ENCODE measurements at places on chromosomes 12 and 14.

GRCh38 chr12:29273178-29273843 lies 107.7 kb downstream of the ERGIC2 start:
- DNase-seq, result no peak

- DNase-seq, result no peak
These were observed 19.6 kb upstream of the LRP6 start for GRCh38 chr12:12286441-12286840.

DNA sequence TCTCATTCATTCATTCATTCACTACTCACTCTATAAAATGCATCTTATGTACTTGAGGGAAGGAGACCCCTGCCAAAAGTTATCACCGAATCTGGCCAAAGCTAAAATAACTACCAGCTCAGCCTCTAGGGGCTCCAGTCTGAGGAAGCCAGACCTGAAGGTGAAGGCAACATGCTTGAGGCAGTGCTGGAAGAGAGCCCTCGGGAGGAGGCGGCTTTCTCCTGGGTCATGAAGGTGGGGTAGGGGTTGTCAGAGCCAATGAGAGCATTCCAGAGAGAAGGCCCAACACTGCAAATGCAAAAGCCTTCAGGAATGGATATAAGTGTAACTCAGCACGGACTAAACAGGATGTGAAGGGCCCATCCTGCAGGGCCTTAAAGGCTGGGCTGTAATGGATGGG lies 62.4 kb downstream of the GSC start:
- no peak for DNase-seq

DNA sequence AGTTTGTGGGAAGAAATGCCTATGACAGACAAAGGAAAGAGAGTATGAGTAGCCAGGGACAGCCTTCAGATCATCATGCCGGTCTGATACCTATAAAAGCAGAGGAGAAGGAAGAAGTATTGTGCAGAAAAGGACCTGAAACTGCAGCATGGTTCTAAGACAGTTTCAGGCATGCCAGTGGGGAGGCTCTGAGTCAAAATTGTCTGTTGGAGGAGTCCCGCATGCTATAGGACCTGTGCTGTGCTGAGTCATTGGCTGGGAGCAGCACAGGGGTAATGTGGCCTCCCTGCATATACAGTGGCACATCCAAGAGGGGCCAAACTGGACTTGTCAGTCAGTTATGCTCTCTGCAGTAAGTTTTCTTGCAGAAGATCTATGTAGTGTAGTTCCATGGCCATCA lies 40.7 kb downstream of the NEUROD4 start:
- no peak for DNase-seq

DNA sequence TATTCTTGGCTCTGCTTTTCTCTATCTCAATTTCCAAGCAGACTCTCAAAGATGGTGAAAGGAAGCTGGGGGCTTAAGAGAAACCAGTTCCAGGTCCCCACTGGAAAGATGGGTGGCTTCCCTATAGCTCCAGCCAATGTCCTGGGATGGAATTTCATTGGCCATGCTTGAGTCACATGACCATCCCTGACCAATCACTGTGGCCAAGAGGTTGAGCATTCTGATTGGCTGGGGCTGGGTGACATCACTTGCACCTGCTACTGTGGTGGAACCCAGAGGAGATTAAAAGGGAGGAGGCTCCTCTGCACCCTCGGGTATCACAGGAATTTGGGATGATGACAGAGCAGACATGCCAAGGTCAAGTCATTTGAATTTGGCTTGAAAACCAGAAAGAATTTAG lies 436.5 kb downstream of the TMEM132D start:
- no peak for DNase-seq

- no peak for DNase-seq
These were observed 3.1 kb downstream of the CCDC177 start for GRCh38 chr14:69571449-69572029.

DNA sequence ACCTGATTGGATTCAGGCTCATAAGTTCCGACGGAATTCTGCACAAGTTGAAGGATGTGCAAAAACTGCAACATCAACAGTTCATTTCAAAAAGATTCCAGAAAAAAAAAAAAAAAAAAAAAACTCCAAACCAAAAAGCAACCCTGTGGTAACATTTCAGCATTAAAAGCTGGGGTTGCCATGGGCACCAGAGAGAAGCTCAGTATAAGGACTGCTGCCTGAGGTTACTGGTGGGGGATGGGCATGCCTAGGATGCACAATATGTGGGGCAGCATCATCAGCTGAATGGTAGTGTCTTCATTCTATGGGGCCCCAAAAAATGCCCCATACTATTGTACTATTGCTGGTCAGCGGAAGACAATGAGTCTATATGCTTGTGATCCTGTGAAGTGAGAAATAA lies 44.7 kb downstream of the MBIP start:
- DNase-seq, result no peak

GRCh38 chr12:117528538-117528937 lies 167.1 kb upstream of the NOS1 start:
- no peak for DNase-seq

GRCh38 chr12:50042693-50043092 lies 14.7 kb upstream of the ASIC1 start:
- no peak for DNase-seq

DNA sequence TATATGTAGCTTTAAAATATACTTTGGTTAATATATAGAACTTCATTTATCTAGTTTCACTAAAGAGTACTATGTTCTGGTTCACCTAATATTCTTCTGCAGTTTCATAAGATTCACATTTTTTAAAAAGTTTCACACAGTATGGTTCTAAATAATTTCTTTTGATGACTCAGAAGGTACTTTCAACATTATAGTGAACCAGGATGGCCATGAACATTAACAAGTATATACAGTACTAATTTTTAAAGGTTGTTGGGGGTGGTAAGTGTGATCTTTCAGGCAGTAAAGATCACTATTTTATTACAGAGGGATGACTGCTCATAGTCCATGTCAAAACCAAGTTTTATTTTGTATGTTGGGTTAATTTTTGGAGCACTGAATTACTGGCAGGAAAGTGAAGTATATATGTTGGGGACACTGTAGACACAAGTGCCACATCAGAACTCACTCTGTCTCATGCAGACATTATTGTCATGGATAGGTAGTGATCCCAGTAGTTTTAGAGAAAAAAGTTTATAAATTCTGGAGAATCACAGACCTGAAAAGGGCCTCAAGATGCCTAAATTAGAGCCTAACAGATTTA lies 60.0 kb downstream of the DCAF5 start:
- DNase-seq, result no peak

GRCh38 chr12:131391399-131391798 lies 319.5 kb upstream of the SFSWAP start:
- DNase-seq, result no peak

DNA sequence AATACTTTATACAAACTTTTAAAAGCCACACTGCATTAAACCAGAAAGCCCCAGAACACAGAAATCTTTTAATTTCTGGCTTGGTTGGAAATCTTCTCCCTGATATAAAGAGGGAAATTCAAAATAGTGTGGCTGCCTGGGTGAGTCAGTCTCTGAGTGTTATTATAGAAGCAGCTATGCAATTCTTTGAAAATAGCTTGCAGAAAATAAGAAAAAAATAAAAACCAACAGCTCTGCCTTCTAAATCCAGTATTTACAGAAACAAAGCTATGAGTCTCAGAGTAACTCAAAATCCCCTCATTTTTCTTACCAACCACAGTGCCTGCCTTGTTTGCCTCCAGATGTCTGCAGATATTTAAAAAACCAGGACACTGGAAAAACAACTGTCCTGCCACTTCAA lies 68.6 kb upstream of the FERMT2 start:
- no peak for DNase-seq

DNA sequence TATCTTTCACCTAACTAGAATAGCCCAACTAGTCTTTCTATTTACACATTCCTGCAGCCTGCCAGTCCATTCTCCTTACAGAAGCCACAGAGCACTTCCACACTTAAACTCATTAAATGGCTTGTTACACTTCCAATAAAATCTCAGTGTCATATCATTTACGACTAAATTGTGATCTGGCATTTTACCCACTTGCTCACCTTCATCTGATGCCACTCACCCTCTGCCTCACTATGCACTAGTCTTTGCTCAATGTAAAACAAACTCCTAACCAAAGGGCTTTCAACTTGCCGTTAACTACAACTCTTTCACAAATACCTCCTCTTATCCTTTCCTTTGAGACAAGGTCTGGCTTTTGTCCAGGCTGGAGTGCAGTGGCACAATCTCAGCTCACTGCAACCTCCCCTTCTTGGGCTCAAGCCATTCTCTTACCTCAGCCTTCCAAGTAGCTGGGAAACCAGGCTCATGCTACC lies 24.1 kb downstream of the YAF2 start:
- no peak for DNase-seq

GRCh38 chr12:39764944-39765560 lies 145.4 kb upstream of the ABCD2 start:
- DNase-seq, result no peak

DNA sequence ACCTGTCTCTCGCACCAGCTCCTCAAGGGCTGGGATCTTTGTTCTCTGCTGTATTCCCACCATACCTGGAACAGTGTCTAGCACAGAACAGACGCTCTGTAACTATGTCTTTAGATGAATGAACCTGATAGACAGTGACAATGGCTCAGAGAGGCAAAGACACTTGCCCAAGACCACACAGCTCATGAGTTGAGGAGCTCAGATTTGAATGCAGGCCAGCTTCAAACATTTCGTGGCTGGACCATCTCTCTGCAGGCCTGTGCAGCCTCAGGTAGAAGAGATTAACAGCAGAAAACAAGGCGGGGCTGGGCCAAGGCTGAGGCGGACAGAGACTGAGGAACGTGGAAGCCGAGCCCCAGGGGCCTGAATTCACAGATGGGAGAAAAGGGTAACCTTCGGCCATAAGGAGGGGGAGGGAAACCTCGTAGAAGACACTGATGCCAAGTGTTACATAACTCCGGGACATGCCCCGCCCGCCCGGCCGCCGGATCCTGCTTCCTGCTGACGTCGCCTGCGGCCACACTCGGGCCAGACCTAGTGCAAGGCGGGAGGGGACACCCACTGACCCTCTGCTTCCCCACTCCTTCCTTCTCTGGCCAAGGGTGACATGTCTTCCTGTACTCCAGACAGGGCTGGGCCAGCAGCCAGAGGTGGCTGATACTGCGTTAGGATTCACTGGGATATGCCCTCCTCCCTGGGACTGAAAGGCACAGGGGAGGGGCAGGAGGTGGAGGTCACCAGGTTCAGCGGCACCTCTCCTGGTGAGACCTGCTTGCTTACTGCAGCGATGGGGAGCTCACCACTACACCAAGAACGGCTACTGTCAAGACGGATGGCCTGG lies 86.8 kb downstream of the RFLNA start:
- peak; percentile 82 for DNase-seq

GRCh38 chr14:105879867-105880561 lies 353.6 kb downstream of the TMEM121 start:
- DNase-seq, result no peak

DNA sequence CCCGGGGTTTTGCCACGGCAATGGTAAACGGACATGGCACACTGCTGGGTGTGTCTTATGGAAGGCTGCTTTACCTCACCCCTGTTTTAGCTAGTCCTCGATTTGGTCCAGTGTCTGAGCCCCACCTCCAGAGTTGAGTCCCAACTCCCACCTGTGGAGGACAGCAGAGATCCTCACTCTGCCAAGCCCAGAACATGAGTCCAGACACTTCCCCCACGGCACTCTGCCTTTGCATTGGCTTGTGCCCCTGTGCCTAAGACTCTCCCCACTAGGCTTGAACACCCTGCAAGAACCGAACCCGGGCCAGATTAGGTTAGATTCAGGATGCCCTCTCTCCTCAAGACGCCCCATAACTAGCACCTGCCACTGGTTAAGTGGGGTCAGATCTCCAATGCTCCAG lies 59.8 kb upstream of the C14orf180 start:
- no peak for DNase-seq

DNA sequence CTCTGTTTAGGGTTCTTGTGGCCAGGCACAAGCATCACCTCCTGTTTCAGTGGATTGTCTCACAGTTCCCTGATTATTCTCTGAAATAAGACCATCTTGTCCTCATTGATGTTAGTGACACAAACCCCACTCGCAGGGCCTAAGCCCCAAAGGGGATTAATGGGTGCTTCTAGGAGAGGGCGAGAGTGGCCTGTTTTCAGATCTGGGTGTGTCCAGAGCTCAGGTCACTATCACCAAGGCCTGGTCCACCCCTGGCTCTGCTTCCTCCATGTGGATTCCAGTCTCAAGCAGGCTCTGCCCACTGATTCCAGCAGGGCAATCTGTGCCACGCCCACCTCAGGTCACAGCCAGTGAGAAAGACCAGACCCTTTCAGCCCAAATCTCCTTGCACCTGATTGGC lies 361.9 kb downstream of the ADGRD1 start:
- no peak for DNase-seq

GRCh38 chr12:66438601-66439000 lies 136.3 kb downstream of the HELB start:
- no peak for DNase-seq

GRCh38 chr14:104284107-104284592 lies 145.8 kb downstream of the KIF26A start:
- no peak for DNase-seq

DNA sequence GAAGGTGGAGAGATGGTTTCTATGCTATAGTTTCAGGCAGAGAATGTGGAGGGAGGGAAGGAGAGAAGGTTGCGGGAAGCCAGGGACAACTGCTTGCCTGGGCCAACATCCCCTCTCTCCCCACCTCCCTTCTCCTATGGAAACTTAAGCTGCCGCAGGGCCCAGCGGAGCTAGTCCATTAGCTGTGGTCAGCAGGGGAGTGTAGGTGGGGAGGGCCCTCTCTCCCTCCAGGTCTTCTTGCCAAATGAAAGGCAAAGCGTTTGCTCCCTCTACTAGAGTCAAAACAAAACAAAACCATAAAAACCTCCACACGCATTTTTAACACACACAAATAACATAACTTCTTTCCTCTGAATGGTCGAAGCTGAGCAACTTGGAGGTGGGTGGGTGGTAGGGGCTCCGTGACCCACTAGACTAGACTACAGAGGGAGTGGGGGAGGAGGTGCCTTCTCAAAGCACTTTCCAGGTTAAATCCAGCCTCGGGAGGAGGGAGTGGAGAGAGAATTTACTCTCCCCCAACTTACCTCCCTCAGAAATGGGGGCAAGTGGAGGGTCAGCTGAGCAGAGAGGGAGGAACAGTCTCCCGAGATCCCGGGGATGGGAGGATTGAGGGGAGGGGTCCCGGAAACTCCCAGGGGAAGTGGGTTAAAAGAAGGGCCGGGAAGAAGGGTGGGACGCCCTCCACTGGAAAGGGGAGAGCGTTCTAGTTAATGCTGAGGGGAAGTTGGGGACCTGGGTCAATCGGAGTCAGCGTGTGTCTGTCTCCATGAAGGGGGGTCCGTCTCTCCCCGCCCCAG lies 4.6 kb upstream of the CACNB3 start:
- DNase-seq, result no peak

DNA sequence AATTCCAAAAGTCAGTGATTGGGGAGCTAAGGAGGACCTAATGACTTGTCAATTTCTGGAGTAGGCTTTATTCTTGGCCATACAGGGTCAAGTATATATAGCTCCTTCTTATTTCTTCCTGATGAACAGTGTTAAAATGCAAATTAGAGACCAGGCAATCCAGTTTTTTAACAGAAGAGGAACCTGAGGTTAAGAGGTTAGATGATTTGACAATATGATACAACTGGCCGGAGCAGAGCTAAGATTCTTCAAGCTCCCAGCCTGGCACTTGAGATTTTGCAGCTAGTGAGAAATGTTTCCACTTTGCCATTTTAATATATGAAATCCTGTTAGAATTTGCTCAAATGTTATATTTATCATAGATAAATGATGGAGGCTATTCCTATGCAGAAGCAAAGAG lies 204.0 kb downstream of the SSPN start:
- no peak for DNase-seq
